ENCODE measurements at places on chromosomes 6 and 20.

- DNase-seq = no peak
Observed at GRCh38 chr6:40856271-40856670, 182.8 kb downstream of the UNC5CL start.

DNA sequence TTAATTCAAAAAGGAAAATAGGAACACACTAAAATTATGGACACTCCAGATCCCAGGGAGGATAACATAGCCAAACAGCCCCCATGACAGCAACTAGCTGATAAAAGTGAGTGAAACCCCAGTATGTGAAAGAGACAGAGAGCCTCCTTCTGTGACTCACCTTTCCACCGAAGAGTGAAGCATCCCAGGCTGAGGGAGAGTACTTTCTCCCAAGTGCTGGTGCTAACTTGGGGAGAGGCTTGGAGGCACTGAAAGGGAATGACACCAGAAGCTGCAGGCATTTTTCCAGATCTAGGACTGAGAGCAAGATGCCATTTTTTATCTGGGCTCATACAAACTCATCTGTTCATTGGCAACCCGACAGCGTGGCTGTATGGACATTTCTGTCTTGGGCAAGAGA lies 339.8 kb downstream of the HTR1B start:
- DNase-seq = no peak

DNA sequence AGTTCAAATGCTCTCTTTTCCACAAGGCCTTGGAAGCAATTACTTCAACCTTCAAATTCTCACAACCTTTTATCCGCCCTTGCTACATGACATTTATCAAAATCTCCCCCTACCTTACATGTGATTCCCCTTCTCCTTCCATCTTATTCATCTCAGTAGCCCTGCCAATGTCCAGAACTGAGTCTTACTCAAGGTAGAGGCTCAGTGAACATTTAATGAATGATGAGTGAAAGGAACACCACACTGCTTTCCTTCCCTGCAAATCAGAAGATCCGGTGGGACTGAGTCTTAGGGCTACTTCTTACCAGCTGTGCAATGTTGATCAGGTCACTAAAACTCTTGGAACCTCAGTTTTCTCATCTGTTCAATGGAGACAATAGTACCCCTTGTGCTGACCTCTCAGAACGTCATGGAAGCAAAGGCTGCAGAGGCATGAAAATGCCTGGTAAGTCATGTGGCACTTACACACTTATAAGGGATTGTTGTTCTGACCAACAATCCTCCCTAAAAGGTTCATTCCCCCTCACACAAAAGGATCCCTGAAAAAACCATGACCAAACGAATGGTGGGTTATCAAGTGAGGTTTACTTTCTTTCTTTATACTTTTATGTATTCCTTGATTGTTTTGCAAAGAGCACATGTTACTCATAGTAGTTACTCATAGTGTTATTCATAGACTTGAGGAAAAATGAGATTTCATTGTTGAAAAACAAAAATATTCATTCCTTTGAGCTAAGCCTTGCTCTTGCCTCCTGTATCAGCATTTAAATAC lies 6.5 kb downstream of the MDGA1 start:
- DNase-seq = no peak

DNA sequence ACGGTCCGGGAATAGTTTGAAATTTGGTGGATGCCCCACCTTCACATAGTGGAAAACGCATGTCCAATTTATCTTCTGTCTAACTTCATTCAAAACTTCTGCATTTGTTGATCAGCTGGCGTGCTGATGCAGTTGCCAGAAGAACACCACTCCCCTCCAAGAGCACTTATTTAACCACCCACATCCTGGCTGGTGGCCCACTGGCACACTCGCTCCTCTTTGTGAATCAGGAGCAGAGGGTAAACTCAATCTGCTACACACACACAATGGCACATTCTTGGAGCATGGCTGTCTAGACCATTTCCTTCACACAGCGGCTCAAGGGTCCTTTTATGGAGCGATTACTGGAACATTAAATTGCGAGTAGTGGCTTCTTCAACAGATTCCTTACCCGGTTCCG lies 55.1 kb upstream of the CEP162 start:
- DNase-seq = no peak

DNA sequence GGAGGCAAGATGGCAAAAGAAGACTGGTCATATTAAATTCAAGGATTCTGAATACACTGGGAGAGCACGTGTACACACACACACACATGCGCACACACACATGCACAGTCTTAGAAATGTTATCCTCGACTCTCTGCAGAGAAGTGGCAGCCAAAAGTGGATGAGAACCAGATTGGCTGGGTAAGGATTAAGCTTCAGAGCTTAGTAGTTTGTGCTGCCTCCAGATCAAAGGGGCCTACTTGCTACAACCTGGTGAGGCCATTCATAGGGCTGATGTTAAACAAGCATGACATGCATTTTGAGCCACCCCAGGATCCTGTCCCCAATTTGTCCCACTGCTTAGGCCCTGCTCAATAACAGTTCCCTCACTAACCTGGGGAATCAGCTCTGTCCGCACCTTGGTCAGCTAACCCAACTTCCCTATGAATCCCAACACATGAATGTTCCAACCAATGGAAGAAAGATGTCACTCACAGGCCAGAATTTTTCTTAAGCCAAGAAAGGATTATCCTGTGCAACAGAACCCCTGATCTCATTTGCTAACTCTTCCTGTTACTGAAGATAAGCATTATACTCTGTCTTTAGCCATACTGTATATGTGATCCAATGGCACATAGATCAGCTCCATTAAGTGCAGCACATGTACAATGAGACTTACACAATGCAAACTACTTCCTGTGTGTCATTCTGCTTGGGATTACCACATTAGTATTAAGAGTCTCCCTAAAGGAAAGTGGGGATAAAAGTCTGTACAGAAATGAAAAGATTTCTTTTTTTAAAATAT lies 31.0 kb downstream of the TOMM6 start:
- no peak for DNase-seq

DNA sequence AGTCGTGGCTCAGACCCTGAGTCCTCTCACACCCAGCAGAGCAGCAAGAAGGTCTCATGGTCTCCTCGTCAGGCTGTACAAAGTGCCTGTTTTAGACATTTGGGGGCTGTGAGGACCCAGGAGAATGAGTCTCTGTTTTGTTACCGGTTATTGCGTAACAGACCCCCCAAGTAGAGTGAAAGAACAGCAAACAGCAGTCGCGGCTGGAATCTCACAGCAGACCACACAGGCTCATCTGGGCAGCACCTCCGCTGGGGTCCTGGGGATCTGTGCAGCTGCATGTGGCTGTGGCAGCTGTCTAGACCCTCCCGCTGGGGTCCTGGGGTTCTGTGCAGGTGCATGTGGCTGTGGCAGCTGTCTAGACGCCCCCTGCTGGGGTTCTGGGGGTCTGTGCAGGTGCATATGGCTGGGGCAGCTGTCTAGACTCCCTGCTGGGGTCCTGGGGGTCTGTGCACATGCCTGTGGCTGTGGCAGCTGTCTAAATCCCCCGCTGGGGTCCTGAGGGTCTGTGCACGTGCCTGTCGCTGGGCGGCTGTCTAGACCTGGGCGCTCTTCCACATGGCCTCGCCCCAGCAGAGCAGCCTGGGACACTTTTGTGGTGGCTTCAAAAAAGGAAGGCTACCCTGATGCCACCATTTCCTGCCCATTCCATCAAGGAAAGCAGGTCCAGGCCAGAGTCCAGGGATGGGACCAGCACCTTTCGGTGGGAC lies 24.7 kb downstream of the ENTPD6 start:
- no peak for DNase-seq

- DNase-seq = peak; percentile 86
Observed at GRCh38 chr20:41003143-41003935, 25.3 kb upstream of the TOP1 start.

- DNase-seq = no peak
Observed at GRCh38 chr6:138844192-138844591, 48.3 kb downstream of the ECT2L start.

DNA sequence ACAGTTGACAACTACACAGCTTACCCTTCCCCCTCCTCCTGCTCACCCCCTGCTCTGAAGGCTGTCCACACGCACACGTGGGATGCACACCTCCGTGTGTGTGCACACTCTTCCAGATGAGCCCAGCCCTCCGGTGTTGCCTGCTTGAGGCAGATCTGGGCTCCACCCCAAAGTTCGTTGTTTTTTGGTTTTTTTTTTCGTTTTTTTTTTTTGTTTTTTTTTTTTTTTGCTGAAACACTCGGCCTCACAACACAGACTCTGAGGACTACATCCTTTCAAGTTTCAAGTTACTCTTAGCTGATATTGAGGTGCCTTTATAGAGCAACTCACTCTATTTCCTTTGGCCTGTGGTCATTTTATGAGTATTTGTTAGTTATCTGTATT lies 88.2 kb downstream of the RREB1 start:
- no peak for DNase-seq

- no peak for DNase-seq
Observed at GRCh38 chr6:32529697-32530430, at the start of gene HLA-DRB5. TSS of gene HLA-DRB5 (minus strand) at chr6:32530287. CDS start at chr6:32530224, 63 bp downstream.

DNA sequence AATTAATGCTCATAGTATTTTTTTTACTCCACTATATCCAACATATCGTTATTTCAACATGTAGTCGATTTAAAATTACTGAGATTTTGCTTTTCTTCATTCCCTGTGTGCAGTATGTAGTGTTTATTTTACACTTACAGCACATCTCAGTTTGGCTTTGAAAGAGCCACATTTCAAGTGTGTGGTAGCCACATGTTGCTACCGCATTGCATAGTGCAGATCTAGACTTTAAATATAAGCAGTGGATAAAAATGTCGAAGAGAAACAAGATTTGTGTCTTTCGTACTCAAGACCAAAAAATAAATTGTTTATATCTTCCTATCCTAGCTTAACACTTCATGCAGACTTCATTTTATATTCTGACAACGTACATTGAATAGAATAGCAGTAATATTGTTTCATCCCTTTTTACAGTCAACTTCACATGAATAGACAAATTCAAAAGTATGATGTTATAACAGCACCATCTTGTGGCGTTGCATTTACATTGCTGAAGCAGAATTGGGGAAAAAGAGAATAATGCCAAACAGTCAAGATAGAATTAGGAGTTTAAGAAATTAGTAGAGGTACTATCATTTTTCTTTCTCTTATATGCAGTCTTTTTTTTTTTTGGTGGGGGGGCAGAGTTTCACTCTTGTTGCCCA lies 29.9 kb downstream of the FBXO5 start:
- DNase-seq = no peak

GRCh38 chr6:41429506-41430504 lies 94.4 kb downstream of the NCR2 start:
- no peak for DNase-seq

DNA sequence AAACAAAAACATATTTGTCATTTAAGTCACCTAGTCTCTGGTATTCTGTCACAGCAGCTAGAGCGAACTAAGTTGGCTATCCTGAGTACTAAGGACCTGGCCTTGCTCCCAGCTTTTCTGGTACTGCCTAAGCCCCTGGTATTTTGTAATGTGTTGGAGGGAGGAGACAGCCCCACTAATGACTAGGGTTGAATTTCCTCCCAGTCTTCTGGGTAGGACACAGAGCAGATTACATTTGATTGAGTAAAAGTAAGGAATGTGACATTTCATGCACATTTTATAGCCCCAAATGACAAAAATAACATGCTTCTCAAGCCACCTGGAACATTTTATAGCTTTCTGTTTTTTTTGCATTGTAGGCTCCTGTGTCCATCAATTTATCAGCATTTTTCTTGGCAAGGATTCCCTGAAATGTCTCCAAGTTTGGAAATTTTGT lies 47.9 kb upstream of the DDR1 start:
- DNase-seq = no peak

GRCh38 chr20:316316-317068 lies 8.9 kb upstream of the SOX12 start:
- DNase-seq = no peak

- no peak for DNase-seq
Observed at GRCh38 chr6:7868926-7869325, 41.7 kb downstream of the TXNDC5 start.

DNA sequence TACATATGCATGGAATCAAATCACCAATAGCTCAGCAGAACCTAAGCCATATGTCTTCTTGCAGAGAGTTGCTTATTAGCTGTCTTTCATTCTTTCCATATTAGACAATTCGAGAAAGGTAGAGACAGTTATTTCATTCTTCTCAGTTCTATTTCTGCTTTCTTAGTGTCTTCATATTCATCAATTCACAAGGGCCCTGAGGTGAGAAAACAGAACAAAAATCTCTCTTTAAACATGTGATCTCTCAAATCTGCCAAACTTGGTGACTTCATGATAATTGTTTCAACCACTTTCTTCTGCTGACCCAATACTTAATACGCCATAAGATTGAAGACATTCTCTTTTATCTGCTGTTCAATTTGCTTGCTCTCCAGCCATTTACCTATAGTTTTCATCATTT lies 229.7 kb upstream of the MARCKS start:
- no peak for DNase-seq

DNA sequence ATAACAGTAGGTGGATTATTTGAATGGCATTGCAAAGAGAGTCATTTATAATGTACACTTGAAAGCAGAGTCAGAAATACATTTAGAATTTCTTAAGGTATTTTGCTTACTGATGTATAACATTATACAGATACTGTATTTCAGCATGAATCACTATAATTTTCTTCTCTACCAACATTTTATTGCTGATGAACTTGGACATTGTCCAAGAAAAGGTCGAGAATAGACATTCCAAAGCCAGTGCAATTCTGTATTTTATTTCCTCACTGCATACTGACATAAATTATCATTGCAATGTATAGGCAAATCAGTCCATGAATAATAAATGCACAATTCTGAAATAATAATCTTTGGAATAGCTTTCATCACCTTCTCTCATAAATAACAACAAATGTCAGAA lies 1420.0 kb upstream of the EYS start:
- DNase-seq = no peak

- no peak for DNase-seq
Observed at GRCh38 chr6:143090314-143091044, 29.8 kb downstream of the AIG1 start.

DNA sequence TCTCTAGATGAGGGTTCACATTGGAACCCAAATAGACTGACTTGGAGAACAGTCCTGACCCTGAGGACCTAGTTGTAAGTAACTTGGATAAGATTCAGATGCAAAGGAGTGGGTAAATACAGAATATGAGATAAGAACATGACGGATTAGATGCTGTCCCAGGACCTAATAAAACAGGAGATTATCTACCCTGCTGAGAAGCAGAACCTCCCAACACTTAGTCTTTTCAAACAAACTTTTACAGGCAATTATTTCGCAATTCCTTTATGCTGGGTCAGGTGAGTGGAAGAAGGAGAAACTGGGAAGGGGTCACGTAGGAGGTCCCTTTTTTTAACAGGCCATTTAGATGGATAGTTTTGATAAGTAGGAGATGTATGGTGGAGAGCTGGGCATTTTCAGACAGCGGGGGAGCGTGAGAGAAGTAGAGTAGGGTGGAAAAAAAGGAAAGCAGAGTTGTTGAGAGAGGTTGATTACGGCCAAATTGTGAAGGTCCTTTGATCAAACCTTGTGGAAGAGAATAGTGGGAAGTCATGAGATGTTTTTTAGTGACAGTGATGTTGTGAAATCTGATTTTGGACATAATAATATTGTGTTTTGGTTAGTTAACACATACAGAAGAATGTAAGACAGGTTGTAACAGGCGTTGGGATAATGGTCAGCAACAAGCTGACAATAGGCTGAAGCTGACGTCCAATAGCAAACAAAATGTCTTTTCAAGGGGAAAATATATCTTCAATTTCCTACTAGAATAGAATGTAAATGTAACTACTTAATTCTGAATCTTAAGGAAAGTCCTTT lies 32.8 kb downstream of the FAM83B start:
- DNase-seq = no peak

Measured in stimulated activated CD4-positive, alpha-beta T cell treated with anti-CD3 and anti-CD28 coated beads, Interleukin-1b, Interleukin-23, amount 100 ng/mL, for 48 hours (primary cell).